Pons (tissue), 1 donor: ENCODE measurements at places on chromosomes 2 and 18.

DNA sequence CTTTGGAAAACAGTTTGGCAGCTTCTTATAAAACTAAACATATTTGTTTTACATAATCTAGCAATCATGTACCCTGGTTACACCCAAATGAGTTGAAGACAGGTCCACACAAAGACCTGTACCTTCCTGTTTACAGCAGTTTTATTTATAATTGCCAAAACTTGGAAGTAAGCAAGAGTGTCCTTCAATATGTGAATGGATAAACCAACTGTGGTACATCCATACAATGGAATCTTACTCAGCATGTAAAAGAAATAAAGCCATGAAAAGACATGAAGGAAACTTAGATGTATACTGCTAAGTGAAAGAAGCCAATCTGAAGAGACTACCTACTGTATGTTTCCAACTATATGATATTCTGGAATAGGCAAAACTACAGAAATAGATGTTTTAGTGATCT lies 23.7 kb downstream of the ORC4 start:
- DNase-seq: no peak

- no peak for DNase-seq
Observed at GRCh38 chr2:232576995-232577394, 26.5 kb downstream of the EIF4E2 start.

DNA sequence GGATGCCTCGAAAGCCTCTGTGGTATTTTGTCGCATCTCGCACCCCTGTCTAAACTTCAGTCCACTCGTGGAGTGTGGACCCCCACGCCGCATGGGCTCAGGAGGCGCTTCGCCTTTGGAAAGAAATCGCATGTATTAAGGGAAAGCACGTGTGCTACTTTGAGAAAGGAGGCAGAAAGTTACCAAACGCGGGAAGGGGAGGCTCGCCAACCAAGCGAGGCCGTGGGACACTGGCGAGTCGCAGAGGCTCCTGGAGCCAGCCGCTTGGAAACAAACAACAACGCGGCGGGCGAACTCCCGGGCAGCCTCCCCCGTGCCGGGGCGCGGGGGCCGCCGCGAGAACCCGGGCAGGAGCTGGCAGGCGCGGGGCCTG lies 455 bp upstream of the AGAP1 start:
- DNase-seq: no peak

DNA sequence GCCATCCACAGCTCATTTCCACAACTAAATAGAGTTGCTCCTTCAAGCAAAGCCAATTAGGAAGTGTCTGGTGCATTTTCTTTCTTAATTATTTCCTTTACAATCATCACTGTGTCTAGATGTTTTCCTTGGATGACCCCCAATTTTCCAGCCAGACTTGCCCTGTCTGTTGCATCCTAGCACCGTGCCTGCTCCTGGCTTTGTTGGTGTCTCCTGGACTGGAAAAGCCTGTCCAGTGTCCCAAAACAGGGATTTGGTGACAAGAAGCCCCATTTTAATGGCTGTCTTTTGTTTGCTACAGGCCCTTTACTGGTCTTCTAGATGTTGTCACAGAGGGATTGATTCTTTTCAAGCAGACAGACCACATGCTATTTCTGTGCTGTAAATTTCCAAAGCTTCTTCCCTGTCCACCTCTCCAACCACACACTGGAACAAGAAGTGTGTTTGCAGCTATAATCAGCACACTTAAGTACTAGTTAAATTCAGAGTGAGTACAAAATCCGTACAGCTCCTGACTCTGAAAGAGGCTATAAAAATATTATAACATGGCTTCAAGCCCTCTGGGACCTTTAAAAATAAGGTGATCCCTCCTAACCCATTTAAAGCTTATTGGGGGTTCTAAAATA lies 38.4 kb downstream of the RNF144A start:
- no peak for DNase-seq

- DNase-seq: no peak
Observed at GRCh38 chr2:182818925-182819324, 47.5 kb downstream of the FRZB start.

- no peak for DNase-seq
Observed at GRCh38 chr2:128787616-128788015, 468.9 kb upstream of the HS6ST1 start.

DNA sequence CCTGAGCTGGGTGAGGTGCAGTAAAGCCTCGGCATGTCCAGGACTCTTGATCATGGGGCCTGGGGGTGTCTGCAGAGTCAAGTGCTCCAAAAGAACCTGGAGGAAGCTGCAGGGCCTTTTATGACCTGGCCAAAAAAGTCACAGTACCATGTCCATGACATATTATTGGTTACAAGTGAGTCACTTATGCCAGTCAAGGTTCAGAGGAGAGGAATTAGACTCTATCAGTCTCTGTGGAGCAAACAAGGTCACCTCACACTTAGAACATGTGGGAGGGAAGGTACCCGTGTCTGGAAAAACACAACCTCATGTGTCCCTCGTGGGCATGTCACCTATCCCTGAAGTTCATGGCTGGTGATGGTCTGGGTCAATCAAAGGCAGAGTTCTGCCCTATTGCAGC lies 465.7 kb downstream of the FBXO15 start:
- no peak for DNase-seq

GRCh38 chr2:179550214-179550613 lies 285.6 kb upstream of the SESTD1 start:
- DNase-seq: no peak

DNA sequence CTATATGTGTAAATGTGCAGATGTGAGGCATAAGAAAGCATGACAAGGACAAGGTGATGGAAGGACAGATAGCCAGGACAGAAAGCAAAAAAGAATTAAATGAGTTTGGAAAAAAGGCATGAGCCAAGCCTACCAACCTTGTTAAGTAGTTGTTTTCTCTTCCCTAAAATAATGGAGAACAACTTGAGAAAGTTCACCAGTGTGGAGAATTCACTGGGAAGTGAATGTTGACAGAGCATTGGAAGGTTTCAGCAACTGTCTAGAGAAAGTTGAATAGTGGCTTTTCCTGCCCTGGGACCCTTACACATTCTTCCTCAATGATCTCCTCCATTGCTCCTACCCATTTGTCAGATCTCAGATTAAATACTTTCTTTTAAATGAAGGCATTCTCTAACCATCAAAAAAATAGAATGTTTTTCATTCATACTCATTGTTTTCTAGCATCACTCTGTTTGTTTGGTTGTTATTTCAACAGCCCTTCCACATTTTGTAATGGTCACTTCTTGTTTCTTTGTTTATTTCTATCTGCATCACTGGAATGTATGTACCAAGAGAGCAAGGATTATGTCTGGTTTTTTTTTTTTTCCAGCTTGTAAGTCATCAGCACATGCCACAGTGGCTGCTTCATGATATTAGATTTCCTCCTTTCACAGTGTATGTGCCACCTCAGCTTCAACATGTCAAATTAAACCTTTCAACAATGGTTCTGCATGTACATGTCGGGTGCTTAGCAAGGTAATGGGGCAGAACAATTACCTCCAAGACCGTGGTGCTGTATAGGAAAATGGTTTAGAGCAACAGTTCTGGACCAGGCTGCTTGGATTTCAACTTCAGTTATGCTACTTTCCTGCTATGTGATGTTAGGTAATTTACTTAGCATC lies 586.0 kb upstream of the VRK2 start:
- DNase-seq: no peak

DNA sequence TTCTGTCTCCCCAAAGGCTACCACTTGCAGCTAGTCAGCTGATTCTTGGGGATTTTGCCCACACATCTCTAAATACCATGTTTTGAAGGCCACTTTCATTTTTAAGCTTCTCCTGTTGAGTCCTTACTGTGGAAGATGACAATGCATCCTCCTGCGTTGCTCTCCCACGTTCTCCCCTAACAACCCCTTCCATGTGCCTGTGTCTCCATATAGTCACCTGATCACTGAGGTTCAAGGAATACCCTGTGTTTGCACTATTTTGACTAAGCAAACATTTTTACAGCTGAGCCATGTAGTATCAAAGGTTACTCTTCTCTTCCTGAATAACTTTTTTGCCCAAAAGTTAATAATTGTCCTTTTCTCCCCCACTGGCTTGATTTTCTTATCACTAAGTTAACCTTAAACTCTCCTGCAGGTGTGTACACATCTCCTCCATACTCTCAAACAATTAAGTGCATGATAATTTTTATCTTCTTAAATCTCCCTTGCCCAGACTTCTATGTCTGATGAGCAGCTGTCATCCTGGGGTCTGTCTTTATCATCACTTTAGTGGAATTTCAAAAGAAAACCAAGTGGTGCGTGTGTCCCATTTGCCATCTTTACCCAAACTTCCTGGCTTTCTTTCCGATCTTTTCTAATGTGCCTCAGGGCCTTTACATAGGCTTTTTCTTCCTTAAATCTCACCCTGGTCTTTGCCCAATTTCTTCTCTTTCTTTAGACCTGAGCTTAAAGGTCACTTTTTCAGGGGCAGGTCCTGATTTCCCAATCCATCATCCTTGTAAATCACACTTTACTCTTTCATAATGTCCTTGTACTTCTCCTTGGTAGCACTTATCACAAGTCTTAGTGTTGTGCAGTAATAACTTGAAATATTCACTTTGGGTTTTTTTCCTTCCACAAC lies 85.2 kb upstream of the SPATS2L start:
- no peak for DNase-seq

- no peak for DNase-seq
Observed at GRCh38 chr2:69241664-69242514, 145.1 kb downstream of the GFPT1 start.

GRCh38 chr2:216540920-216541319 lies 42.3 kb downstream of the RPL37A start:
- DNase-seq: no peak

GRCh38 chr2:43226955-43227829 lies 786 bp upstream of the ZFP36L2 start:
- DNase-seq: peak; percentile 92

DNA sequence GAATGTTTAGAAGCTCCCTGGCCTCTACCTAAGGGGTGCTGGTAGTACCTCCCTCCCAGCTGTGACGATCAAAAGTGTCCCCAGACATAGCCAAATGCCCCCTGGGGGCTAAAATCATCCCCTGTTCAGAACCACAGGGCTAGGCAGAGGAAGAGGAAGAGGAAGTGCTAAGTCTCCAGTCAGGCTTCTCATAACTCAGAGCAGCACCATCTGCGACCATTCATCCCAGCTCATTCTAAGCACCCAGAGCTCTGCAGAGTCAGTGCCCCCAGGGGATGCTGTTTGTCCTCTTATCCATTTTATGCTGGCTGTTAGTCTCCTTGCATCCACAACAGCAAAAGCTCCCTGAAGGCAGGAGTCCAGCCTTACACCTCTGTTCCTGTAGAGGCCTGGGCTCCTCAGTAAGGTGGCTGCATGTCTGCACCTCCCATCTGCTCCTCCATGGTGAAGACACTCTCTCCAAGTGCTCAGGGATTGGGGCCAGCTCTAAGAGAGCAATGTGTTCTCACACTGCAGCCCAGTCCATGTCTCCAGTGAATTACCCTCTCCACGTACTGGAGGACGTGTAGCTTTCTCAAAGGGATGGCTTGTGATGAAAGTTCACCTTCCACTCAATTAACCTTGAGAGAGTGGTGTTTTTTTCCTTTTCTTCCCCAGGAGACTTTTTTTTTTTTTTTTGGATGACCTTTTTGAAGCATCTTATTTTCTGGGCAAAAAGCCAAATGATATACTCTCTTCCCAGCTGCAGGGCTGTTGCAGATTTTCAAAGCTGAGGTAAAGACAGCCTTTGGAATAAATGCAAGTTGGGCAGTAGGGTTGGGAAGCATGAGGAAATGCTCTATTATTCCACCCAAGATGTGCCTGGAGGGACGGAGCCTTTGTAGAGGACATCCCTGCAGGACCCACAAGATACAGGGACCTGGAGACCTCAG lies 158.9 kb upstream of the SLC14A2 start:
- no peak for DNase-seq

DNA sequence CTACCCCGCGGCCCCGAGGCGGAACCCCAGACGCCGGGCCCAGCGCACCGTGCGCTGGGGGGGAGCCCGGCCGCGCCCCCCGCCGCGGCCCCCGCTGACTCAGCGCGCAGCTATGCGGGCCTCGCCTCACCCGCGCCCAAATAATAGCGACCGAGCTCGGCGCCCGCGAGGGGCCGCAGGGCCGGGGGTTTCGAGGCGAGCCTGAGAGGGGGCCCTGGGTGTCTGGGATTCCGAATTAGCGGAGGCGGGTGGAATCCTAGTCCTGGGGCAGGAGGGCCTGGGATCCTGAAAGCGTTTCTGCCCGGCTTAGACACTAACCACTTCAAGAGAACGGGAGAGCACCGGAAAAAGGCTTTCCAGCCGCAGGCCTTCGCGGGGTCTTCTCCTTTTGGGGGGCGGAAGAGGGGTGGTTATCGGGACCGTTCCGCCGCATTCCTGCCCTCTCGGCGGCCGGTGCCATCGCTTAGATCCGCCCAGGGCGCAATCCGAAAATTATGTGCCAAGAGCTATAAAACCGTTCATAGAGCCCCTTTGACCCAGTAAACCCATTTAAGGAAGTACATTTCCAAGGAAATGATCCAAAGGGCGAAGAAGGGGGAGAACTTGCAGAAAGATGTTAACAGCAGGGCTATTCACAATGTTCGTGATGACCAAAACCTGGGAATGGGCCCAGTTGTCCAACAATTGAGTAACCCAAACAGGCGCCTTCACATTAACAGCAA lies 681 bp upstream of the ROCK2 start:
- DNase-seq: peak; percentile 77

DNA sequence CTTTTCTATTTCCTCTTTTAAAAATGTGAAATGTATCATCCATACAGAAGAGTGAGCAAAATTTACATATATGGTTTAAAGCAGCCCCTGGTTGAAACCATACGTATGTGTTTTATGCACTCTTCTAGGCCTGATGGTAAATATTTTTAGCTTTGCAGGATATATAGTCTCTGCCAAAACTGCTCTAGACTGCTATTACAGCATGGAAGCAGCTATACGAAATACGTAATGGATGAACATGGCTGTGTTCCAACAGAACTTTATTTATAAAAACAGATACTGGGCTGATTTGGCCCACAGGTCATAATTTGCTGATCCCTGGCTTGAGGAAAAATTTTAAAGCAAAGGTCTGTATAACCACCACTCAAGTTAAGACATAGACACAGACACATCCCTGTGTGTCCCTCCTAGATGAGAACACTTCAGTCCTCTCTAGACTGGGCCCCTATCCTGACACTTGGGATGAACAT lies 42.5 kb upstream of the ATP8B1 start:
- DNase-seq: no peak

DNA sequence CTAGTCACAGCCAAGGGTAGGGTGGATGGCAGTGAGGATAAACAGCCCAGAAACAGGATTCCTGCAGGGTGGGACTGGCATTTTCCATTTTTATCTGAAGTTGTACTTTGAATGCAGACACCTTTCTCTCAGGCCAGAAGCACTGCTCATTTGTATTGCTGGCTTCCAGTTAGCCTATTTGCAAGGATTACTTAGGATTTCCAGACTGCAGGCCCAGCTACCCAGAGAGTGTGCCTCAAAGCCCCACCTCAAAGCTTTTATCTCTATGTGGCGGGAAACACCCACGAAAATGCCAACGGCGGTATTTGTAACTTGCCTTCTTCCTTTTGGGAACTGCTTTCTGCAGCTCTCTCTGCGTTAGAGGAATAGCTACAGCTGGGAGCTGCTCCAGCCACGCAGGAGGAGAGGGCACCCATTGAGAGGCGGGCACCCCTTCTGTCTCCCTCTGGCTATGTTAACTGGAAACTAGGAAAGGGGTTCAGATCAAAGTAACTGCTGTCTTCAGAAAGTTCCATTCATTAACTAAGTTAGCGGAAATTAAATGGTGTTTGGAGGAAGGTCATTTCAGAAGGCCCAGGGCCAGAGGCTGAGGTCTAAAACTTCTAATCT lies 144.9 kb downstream of the TGIF1 start:
- peak; percentile 40 for DNase-seq

GRCh38 chr18:76958692-76959341 lies 136.5 kb downstream of the ZNF236 start:
- DNase-seq: no peak
